ENCODE measurements at places on chromosomes 4 and X. TPM values are rescaled to one million over a fixed set of nuclear protein-coding genes. Genes with fewer than 3 reads are reported as not detected.

The DNAAF6 gene
- total RNA-seq: 0.92 TPM

The PARM1 gene
- 35.3 TPM for total RNA-seq

The PNMA6A gene
- 26.5 TPM for total RNA-seq

The RAP2C gene
- total RNA-seq: 19.6 TPM

The FAM9C gene
- total RNA-seq: under 0.01 TPM

The AREG gene
- not detected for total RNA-seq

The DCAF12L2 gene
- 7.6 TPM for total RNA-seq

The DACH2 gene
- 21.7 TPM for total RNA-seq

All from diencephalon (tissue), 1 donor.